ENCODE measurements at places on chromosomes 12 and 14.

- DNase-seq: no peak
These were observed 325.3 kb downstream of the GALC start for GRCh38 chr14:87667659-87668058.

DNA sequence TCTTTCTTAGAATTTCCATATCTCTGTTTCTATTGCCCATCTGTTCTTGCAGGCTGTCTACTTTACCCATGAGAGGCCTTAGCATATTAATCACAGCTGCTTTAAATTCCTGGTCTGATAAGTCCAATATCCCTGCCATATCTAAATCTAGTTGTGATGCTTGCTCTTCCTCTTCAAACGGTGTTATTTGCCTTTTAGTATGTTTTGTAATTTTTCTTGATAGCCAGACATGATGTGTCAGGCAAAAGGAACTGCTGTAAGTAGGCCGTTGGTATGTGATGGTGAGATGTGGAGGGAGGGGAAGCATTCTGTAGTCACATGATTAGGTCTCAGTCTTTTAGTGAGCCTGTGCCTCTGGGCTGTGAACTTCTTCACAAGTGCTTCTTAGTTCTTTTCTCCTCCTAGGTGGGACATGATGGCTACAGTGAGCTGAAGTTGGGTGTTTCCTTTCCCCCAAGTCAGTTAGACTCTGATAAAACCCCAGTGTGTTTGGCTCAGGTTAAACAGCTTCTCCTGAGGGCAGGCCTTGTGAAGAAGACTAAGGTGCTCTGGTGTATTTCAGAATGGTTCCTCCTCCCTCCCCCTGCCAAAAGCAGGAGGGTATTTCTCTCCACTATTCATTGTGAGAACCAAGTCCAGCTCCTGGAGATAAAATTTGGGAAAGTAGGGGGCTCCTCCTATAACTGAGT lies 195.9 kb upstream of the PARP11 start:
- no peak for DNase-seq

DNA sequence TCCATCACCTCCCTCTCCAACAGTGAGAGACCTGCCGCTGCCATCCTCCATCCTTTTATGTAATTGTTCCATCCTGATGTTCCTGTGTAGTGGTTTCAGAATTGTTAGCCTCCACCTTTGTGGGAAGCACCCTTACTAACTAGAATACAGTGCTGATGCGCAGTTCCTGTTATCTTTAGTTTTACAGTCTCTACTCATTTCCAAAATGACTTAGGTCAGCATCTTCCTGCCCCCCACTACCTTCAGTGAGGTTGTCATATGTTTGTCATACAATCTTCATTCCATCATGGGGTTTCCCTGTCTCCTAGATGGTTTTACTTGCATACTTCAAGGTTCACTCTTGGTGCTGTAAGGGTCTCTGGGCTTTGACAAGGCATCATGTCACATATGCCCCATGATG lies 69.8 kb downstream of the EML1 start:
- no peak for DNase-seq

DNA sequence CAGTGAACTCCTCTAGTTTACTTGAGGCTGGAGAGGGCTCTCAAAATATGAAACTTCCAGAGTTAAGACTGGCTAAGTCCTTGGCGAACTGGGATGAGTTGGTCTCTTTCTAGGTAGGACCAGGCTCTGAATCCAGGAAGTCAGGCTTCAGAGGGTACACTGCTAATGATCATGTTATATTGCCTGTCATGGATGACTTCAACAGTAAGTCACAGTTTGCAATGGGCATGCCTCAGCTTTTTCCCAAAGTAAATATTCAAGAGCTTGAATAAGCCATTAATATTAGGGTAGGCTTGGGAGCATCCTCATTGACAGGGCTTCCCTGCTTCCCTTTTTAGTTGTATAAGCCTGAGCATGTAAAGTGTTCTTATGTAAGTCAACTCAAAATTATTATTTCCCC lies 61.7 kb upstream of the PTHLH start:
- DNase-seq: no peak

DNA sequence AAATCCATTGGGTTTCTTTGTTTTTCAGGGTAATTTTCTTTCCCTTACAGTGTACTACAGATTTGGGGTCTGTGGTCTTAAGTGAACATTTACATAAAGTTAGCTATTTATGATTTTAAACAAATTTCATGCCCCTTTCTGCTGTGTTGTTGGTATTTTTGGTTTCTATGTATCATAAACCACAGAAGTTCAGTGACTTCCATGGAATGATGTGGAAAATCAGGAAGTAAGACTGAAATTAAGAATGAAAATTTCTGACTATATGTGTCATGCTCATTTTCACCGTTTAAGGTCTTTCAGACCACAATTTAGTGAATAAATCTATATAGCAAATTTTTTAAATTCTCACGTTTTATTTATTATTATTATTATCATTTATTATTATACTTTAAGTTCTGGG lies 31.7 kb downstream of the ETV6 start:
- no peak for DNase-seq

DNA sequence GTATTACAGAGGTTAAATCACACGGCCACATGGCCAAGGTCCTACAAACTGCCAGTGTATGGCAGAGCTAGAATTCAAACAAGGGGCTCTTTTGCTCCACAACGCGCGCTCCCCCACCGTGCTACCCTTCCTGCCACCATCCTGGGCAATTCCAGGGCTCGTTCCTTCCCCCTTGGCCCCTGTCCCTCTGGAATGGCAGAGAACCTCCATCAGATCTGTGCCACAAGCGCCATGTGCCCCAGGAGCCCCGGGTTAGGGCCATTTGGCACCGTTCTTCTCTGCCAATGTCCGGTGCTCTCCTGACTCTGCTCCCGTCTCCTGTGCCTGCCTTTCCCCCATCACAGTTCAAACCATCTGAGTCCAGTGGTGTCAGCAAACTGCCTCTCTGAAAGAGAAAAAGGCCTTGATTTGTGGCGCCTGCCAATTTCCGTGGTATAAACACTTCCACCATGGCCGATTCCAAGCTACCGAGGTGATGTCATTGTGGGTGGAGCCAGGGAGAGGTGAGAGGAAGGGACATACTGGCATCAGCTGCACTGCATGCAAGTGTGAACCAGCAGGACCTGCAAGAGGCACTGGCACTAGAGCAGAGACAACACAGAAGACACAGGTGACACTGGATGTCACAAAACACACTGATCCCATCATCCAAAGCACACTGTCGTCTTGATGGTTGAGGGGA lies 163.1 kb downstream of the CALM1 start:
- no peak for DNase-seq

DNA sequence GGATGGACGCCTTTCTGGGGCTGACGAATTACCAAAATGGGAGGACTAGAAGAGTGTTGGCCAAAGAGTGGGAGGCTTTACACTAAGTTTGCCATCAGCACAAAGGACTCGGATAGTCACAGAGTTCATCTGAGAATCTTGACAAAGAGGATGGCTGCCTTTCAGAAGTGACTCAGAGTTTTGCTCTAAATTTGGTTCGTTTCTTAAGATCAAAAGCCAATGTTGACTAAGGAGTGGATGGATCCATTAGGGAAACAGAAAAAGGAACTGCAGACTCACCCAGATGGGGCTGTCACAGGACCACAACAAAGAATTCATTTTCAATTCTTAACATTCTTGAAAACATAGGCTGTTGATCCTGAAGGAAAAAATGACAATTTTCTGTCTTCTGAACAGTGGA lies 81.3 kb upstream of the DUSP6 start:
- no peak for DNase-seq

DNA sequence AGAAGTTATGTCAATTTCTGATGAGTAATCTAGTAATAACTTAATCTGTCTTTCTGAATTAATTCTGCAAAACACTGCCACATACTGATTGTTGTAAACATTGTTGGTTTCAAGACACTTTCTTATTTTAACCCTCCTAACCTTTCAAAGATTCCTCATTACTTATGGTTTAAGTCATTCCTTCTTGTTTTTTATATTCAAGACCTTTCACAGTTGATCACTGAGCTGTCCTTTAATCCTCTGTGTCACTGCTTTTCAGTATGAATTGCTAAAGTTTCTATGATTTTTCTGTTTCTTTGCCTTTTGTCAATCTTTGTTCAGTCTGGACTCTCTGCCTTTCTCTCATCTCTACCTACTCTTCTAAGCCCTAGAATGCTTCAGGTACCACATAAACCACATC lies 164.7 kb downstream of the RAD51B start:
- DNase-seq: no peak

DNA sequence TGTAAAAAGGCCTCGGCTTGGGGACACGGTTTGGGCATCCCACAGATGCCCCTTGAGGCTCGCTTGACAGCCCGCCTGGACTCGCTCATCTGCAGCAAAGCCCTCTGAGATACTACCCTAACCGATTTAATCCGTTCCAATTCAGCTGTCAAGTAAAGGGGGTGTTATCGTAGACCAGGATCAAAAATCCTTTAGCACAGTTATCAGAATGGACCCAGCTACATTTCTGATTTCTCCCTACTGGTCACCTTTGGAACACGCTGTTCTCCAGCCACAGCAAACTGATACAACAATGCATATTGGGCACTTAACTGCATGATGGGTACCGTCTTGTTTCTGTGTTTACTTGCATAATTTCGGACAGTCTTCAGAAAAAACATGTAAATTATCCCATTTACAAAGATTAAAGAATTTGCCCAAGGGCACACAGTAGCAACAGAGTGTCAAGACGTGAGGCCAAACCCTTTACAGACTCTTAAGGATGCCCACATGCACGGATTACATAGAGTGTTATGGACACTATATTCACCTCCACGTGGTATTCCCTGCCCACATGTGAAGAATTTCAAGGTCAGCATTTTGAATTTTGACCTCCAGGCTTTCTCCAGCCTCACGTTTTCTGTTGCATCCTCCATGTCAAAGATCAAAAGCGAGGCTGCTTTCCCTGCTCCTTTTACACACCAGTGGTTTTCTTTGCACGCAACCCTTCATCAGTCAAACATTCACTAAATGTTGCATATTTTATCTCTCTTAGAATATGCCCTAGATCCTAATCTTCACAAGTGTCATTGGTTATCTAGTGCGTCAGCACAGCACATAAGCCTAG lies 3.2 kb upstream of the DUSP6 start:
- no peak for DNase-seq

DNA sequence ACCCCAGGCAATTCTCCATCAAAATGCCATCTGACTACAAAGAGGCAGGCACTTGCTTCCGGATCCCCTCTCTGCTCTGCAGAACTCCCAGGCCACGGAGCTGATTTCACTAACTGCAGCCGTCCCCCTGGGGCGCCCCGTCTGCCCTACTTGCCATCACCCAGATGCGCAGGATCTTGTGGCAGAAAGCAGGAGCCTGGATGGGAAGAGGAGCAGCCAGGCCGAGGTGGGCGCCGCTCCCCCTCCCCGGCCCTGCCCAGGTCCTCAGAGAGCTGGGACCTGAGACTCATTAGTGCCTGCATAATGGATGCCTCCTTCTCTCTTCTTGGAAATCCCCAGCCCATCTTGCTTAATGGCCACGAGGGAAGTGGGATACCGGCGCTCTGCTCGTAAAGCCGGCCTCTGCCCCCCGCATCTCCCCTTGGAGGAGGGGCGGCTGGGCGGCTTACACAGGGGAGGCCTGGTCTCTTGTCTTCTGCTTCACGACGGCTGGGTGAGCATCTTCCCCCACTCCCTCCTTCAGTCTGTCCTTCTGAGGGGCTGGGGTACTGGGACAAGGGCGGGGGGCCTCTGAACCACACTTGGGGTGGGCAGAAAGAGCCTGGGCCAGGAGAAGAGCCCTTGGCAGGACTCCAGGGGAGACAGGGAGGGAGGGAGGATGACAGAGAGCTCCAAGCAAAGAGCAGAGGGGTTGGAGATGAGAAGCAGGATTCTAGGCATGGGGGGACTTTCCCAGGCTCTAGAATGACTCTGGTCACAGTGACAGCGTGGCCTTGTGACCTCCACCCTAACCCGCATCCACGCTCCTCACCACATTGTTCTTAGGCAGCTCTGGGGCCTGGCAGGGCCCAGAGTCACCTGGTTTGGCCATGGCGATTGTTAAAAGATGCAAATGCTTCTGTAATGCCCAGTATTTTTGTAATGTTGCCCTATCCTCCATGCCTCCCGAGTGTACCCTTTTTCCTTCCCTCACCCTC lies 19.4 kb upstream of the EML1 start:
- DNase-seq: no peak

DNA sequence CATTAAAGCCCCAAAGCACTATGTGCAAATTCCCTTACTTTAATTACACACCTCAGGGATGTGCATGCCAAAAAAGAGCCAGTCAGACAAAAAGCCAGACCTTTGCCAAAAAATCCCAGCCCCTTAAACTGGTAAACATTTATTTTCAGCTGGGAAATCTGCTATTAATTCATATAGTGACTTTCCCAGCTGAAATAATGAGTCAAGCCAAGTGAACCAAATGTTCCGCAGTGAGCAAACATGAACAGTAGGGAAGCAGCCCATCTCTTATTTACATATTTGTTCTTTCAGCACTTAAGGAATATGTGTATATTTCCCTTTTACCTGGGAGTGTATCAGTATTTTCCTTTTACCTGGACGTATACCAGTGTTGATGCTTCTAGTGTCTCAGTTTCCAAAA lies 44.0 kb upstream of the OTX2 start:
- DNase-seq: no peak

DNA sequence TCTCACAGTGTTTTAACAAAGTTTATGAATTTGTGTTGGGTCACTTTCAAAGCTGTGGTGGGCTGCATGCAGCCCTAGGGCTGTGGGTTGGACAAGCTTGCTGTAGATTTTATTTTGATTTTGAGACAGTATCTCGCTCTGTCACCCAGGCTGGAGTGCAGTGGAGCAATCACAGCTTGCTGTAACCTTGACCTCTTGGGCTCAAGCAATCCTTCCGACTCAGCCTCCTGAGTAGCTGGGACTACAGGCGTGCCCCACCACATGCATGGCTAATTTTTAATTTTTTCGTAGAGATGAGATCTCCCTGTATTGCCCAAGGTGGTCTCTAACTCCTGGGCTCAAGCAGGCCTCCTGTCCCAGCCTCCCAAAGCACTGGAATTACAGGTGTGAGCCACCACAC lies 5.4 kb downstream of the MARK3 start:
- DNase-seq: no peak

DNA sequence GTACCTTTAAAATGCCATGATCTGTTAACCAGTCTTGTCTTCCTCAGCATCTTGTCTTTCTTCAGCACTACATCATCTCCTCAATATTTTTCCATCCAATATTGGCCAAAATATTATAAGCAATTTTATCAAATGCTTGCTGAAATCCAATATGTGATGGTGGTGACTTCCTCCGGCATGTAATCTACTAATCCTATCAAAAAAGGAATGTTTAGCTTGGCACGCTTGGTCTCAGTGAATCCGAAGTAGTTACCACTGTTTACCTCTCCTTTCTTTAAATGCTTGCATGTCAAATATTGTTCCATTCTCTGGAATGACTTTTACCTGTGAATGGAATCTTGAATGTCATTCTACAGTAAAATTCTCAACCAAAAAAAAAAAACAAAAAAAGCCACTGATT lies 72.3 kb upstream of the EEA1 start:
- DNase-seq: no peak

All from DMS153 (cell line).